ENCODE measurements at places on chromosomes 16 and 17. TPM values are rescaled to one million over a fixed set of nuclear protein-coding genes. Genes with fewer than 3 reads are reported as not detected.
A peak's percentile ranks its signal among the peaks of the same experiment; 100 is the strongest.

Gene HNF1B
- 87.9 TPM for total RNA-seq

Gene PLA2G10
- not detected for total RNA-seq

Gene IL34
- 0.60 TPM for total RNA-seq

Gene HYDIN
- 18.7 TPM for total RNA-seq

Gene TAT
- not detected for total RNA-seq

GRCh38 chr17:15658296-15658695 is 25.8 kb downstream of the TRIM16 start:
- DNase-seq, result peak; percentile 57

- no peak for DNase-seq
These were observed 96.2 kb downstream of the MYO1D start for GRCh38 chr17:32780721-32781120.

DNA sequence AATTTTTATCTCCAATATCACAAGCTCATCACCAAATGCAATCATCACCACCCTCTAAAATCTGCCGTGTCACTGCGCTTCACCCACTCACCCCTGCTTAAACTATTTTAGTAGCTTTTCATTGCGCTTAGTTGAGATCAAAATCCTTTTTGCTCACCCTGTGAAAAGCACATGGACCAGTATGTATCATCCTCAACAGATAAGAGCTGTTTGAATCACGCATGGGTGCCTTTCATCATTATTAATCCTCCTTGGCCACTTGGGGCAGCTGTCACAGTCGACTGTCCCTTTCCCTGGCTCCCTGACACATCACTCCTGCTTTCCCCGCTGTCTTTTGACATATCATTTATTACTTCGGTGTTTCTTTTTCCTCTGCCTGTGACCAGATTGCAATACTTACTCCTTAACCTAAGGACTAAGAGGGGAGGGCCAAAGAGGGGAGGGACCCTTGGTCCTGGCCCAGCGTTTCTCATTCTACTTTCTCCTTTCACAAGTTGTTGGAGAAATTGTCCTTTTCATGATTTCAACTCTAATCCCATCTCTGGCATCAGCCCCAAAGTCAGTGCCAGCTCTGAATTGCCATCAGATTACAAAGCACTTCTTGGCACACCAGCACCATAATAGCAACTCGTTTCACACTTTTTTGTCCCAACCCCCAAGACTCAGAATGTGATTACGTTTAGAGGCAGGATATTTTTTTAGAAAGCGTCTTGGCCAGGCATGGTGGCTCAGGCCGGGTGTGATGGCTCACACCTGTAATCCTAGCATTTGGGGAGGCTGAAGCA is 8.6 kb upstream of the KDM6B start:
- DNase-seq, result no peak

DNA sequence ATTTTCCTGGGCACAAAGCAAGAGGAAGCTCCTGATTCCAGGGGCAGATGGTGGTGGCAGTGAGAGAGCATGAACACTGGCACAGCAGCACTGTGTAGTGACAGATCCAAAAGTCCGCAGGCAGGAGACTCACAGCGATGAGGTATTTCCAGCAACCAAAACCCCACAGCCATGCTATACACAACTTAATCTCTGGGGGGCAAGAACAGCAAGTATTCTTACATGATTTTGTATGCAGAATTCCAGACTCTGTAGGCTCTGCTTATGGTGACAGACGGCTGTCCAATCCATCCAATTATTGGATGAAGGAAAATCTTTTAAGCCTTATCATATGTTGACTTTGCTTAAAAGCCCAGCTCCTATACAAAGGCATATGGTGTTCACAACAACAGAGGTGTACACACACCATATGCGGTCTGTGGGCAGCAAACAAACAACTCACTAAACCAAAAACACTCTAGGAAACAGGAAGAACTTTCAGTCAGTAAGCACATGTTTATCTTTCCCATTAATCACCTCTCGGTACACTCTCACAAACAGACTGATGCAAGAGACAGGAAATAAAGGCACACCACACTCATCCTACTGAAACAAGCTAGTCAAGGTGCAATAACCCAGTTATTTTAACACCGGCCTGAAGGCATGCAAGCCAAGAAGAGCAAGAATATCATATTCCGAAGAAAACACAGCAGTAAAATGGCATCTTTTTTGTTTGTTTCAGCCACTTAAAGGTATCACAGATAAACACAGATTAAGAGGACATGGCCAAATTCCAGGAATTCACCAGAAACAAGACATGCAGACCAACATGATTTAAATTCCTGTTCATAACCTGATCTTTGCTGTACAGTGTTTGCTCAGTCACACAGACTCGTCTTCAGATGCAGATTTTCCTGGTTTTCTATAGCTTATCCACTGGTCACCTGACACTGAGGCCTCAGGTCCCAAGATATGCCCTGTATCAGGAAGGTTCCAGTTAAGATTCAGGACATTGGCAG is 47.8 kb downstream of the ERN1 start:
- peak; percentile 94 for DNase-seq

- no peak for DNase-seq
These were observed 429 bp downstream of the KIF1C start for GRCh38 chr17:4998027-4998731.

DNA sequence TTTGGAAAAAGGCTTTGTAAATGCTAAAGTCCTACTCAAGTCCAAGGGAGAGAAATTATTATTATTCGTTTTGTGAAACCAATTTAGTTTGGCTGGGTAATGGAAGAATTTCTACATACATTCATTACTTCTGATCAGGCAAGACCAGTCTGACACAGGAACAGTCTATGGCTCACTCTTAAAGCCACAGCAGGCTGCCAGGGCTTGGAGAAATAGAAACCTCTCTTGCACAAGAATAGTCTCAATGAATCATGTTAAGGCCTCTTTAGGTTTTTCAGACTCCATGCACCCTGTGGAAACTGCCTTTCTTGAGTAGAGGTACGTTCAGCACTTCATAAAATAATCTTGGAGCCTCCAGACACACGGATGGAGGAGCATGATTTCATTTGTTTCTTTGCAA is 167.7 kb downstream of the IRX3 start:
- peak; percentile 23 for DNase-seq

DNA sequence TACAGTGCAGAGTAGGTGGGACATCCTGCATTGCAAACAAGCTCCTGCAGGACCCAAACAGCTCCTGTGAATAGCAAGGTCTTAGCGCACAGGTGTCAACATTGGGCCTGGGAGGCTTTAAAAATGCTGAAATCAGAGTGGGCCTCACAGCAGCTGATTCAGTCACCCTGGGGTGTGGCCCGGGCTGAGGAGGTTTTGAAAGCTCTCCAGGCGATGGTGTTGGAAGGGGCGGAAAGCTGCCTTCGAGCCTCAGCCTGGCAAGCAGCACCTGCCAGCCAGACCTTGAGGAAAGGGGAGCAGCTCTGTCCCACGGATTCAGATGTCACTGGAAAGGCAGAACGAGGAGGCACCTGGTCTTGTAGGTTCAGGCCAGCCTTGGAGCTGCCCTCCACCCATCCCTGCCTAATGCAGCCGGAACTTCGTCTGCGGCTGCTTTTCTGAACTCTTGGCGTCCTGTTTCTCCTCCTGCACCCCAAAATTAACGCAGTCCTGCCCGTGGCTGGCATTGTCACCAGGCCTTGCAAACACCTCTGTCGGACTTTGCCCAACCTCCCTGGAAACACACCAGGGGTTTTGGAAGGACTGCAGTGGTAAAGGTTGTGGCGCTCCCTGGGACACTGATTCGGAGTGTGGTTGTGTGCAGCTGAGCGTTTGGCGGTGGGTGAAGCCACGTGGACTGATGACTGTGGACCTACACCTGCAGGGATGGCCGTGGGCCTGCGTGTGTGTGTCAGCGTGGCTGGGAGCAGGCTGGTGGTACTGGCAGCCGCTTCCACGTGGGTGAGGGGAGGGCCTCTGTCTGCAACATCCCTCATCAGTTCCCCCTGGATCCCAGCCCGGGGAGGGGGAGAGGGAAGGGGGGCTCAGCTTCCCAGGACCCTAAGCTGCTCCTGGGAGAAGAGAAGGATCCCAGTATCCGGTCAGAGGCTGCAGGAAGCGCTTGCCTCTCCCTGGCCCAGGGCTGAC is 3.4 kb downstream of the NECAB2 start:
- DNase-seq, result no peak

GRCh38 chr17:5122586-5123342 is 6.9 kb downstream of the USP6 start:
- DNase-seq, result no peak

GRCh38 chr17:81385320-81386111 is 9.7 kb upstream of the BAHCC1 start:
- no peak for DNase-seq

GRCh38 chr16:30005341-30006094 is 5.3 kb downstream of the DOC2A start:
- peak; percentile 15 for DNase-seq
